Central memory CD8-positive, alpha-beta T cell (primary cell): ENCODE measurements at places on chromosomes 5 and 9.

GRCh38 chr9:6758498-6759184 lies 868 bp downstream of the KDM4C start:
- peak; percentile 40 for DNase-seq

GRCh38 chr5:124584991-124585715 lies 161.3 kb downstream of the ZNF608 start:
- DNase-seq: no peak

DNA sequence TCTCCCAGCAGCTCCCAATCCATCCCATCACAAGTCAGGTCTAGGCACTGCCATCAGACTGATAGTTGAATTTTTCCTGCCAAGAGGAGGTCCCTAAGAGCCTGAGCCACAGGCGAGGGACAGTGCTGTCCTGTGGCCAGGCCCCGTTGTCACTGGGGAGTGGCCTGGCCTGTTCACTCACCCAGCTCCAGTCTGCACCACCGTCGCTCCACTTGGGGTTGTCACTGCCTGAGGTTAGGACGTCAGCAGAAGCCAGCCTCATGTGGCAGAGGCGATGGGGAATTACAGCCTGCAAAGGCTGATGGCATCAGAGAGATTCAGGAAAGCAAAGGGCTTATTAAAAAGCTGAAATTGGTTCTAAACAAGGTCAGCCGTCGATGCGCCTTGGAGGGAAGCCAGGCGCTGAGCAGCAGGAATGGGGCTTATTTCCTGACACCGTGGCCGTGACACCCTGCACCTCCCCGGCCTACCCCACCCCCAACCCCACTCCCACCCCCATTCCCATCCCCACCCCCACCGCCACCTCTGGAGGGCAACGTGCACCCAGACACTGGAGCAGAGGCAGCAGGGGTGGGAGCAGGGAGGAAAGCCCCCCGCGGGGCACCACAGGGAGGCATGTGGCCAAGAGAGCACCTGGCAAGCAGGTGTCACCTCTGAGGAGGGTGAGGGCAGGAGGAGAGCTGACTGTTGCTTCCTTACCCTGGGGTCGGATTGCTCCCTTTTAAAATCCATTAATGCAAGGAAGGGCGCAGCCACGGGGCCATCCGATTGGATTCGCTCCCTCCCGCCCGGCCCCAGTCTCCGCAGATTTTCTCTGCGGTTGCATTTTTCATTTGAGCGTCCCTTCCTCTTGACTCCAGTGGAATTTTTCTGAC lies 3.1 kb upstream of the DBH start:
- no peak for DNase-seq

GRCh38 chr9:14373336-14373666 lies 59.4 kb upstream of the NFIB start:
- no peak for DNase-seq

- DNase-seq: no peak
Observed at GRCh38 chr5:76556511-76557221, 66.5 kb downstream of the F2RL2 start.

- no peak for DNase-seq
Observed at GRCh38 chr9:95268681-95269080, 48.8 kb downstream of the FANCC start.

DNA sequence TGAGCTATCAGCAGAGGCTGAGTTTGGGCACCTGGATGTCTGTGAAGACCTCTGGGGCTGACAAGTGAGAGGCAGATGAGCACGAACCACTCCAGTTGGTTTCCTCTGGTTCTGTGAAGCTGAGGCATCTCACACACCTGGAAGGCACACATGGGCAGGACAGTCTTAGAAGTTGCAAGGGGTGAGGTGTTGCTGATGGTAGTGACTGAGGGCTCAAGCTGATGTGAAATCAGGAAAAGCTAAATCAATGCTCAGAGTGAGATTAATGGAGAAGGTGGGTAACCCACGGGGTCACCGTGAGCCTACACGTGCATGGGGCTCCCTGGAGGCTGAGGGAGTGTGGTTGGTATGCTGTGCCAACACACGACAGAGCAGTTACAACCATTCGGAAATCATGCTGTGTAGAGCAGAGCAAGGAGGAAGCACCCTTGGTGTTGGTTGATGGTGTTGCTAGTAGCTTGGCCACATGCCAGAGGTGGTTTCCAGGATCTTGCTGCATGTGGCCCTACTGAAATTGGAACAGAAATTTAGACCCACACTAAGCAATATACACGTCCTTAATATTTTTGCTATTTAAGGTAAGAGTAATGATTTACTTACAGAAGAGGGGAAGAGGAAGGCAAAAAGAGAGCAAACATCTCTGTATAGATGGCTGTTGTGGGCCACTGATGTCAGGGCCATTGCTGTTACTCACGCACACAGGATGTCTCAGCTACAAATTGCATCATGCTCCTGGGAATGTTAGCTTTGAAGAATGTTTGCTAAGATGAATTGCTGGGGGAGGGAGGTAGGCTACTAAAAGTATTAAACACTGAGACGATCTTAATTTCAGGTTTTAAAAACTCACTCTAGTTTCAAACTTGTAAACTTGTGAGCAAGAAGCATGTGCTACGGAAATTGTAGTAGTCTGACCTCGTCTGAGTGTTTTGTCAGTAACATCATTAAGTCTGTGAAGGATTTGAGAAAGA lies 170.5 kb downstream of the ARHGEF28 start:
- peak; percentile 17 for DNase-seq

DNA sequence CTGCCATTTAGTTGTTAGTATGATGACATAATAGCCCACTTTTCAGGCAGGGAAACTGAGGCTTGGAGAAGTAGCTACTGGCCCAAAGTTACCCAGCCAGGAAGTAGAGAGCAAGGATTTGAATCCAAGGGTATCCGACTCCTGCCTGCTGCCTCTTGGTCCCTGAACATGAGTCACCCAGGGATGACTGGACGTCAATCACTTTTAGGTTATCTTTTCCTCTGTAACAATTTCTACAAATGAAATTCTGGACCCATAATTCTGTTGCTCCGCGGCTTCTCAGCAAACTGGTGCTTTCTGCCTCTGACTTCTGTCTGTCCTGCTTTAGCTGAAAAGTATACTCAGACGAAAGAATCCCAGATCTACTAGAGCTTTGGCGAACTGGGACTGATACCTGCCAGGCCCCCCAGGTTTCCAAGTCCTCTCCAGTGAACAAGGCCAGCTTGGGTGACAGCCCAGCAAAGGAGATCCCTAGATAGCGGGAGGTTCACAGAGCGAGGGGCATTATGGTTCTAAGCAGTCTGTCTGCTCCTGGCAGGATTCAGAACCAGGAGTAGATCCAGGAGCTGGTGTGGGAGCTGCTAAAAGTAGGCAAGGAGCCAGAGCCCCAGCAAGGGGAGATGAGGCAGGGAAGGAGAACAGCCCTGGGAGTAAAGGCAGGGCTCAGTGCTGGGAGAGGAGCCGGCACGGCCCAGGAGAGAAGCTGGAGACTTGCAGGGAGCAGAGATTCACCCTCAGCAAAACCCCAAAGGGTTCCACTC lies 20.6 kb downstream of the OLFML2A start:
- no peak for DNase-seq

DNA sequence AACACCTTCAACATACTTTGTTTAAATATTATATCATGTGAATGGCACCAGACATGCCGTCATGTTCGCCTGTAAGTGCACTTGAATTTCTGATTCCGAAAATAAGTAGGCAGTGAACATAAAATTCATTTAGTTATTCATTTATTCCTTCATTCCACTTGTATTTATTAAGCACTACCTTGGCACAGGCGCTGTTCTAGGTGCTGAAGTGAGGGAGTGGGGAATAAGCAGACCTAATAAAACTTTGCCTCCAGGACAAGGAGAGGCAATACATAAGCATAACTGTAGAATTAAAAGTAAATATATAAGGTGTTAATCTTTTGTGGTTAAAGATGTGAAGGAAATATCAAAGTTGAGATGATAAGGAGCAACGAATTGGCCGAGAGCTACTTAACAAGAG lies 297.4 kb downstream of the TENT4A start:
- DNase-seq: no peak

- DNase-seq: no peak
Observed at GRCh38 chr5:143791848-143792731, 19.9 kb upstream of the HMHB1 start.

GRCh38 chr5:93596676-93597490 lies 13.9 kb downstream of the NR2F1 start:
- DNase-seq: no peak

DNA sequence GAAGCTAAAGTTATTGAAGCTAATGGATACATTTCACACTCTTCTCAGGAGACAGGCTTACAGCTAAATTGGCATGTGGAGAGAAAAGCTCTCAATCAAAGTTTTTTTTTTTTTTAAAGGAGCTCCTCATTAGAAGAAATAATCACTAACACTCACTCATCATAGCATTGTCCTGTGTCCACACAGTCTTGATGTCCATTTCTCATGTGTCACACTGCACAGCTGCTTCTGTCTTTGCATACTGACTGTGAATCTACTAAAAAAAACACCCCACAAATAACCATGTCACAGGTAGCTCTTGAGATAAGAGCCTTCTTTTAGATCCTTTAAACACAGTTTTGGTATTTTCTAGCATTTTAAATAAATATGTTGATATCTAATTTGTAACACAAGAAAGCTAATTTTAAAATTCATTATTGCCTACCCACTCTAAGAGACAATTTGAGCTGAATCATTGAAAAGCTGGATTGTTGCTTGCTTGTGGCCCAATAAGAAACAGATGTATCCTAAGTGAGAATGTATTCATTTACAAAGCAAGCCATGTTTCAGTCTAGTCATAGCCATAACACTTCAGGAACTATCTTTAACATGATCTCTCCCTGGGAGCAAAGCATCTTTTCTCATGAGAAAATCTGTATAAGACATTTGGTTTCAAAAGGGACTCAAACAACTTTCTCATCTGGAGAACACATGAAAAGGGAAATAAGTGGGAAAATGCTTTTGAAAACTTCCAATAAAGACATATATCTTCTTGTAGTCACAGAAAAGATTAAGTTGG lies 48.1 kb upstream of the PCSK1 start:
- DNase-seq: no peak

GRCh38 chr9:114958021-114958843 lies 27.8 kb upstream of the TNFSF8 start:
- DNase-seq: no peak

- DNase-seq: no peak
Observed at GRCh38 chr5:25579111-25579510, 934.3 kb upstream of the CDH10 start.

GRCh38 chr5:95818181-95819147 lies 4.1 kb downstream of the GLRX start:
- DNase-seq: no peak

- DNase-seq: no peak
Observed at GRCh38 chr9:86405086-86405491, 50.9 kb upstream of the TUT7 start.

DNA sequence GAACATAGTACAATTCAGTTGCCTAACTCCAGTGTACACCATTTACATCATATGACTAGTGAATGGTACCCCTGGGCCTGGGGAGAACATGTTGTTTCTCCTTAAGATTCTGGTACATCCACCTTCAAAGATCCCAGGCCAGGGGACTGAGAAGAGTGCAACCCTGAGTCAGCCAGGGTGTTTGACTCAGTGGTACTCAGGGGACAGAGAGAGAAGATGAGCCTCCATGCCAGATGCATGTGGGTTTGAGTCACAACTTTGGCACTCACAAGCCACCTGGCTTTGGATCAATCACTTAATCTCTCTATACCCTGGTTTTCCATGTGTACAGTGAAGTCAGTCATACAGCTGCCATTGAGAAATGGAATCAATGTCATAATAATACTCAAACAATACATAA lies 53.7 kb downstream of the MAP1B start:
- DNase-seq: no peak

- no peak for DNase-seq
Observed at GRCh38 chr5:67548520-67549295, 352.1 kb upstream of the CD180 start.

GRCh38 chr9:36037549-36038122 lies 923 bp downstream of the RECK start:
- DNase-seq: no peak

GRCh38 chr5:79237740-79238560 lies 2.0 kb downstream of the JMY start:
- no peak for DNase-seq

GRCh38 chr5:88550736-88551135 lies 282.1 kb upstream of the TMEM161B start:
- no peak for DNase-seq

DNA sequence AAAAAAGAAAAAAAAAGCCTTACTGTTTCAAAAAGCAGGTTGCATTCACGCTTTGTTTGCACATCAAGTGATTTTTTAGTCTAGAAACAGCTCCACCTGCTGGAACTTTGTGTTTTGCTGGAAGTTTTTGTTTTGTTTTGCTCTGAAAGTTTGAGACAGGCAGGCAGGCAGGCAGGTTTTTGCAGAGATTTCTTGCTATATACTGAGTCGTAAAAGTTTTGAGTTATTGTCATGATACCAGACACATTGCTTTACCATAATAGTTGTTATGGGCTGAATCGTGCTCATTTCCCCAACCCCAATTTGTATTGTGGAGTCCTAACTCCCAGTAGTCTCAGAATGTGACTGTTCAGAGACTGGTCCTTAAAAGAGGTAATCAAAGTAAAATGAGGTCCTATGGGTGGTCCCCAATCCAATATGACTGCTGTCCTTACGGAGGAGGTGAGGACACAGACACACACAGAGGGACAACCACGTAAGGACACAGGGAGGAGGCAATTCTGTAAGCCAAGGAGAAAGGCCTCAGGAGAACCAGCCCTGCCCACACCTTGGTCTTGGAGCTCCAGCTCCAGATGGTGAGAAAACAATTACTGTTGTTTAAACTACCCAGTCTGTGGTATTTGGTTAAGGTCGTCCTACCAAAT lies 20.9 kb downstream of the OR2Y1 start:
- no peak for DNase-seq

DNA sequence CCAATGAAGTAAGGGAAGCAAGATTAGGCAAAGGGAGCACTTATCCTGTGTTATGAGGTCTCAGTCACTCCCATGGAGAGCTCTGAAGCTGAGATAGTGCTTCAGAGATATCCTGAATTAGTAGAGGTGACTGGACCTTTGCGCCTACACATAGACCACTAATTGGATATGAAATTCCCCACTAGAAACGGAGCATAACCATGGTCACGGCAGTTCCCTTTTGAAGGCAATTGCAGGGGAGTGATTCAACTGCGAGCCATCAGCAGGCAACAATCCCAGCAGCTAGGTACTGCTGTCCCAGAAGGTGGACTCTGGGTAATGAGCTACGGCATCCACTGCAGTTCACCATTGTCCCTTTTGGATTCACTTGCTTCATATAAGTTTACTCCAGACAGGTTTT lies 267.7 kb upstream of the RASA1 start:
- no peak for DNase-seq
